H1 (cell line): ENCODE measurements at places on chromosomes 16 and 17. TPM values are rescaled to one million over a fixed set of nuclear protein-coding genes. Genes with fewer than 3 reads are reported as not detected.

FBXO39 gene
- 0.22 TPM in 1 of 2 replicates, not detected in the other for total RNA-seq

CACNG1 gene
- not detected in 2 replicates for total RNA-seq

KCNG4 gene
- total RNA-seq, result not detected in 2 replicates

ZSCAN10 gene
- total RNA-seq, result 195 and 209 TPM in 2 replicates

SYT17 gene
- total RNA-seq, result 5.6 and 5.8 TPM in 2 replicates

RRAD gene
- total RNA-seq, result not detected in 2 replicates

PKD1 gene
- 52.7 and 63.5 TPM in 2 replicates for total RNA-seq

C1QTNF8 gene
- total RNA-seq, result not detected in 2 replicates
